Epithelial cell of proximal tubule (primary cell): ENCODE measurements at places on chromosomes 2 and 18. TPM values are rescaled to one million over a fixed set of nuclear protein-coding genes. Genes with fewer than 3 reads are reported as not detected.

Gene FABP1
- total RNA-seq, result not detected in 2 replicates

Gene UGT1A8
- total RNA-seq, result not detected in 2 replicates

Gene PSTPIP2
- total RNA-seq, result 7.2 and 11.0 TPM in 2 replicates

Gene VSNL1
- total RNA-seq, result not detected in 2 replicates

Gene HNMT
- 20.2 and 22.9 TPM in 2 replicates for total RNA-seq

Gene ECEL1
- total RNA-seq, result not detected in 2 replicates

Gene ACVR1C
- total RNA-seq, result 0.07 and 0.23 TPM in 2 replicates

Gene POTEJ
- total RNA-seq, result not detected in 2 replicates

Gene CCL20
- total RNA-seq, result 1.0 and 1.2 TPM in 2 replicates

Gene FAM117B
- total RNA-seq, result 3.8 and 7.1 TPM in 2 replicates

Gene KLHL41
- 0.07 TPM in 1 of 2 replicates, not detected in the other for total RNA-seq

Gene TMEM198
- 1.6 and 1.7 TPM in 2 replicates for total RNA-seq

Gene POMC
- total RNA-seq, result 0.75 and 4.5 TPM in 2 replicates

Gene HOXD9
- 9.8 and 11.5 TPM in 2 replicates for total RNA-seq

Gene IL36A
- total RNA-seq, result not detected in 2 replicates

Gene EPHA4
- 13.3 and 23.8 TPM in 2 replicates for total RNA-seq

Gene AGXT
- total RNA-seq, result not detected in 2 replicates

Gene ACTR1B
- 35.8 and 50.6 TPM in 2 replicates for total RNA-seq

Gene ITM2C
- 120 and 169 TPM in 2 replicates for total RNA-seq

Gene CFC1
- total RNA-seq, result not detected in 2 replicates

Gene SPEG
- total RNA-seq, result 4.6 and 28.3 TPM in 2 replicates

Gene RAMP1
- total RNA-seq, result 4.0 and 6.5 TPM in 2 replicates

Gene CSRNP3
- 1.0 and 1.6 TPM in 2 replicates for total RNA-seq

Gene FRZB
- 0.07 TPM in 1 of 2 replicates, not detected in the other for total RNA-seq

Gene GALNT14
- total RNA-seq, result 80.7 and 90.4 TPM in 2 replicates

Gene HRH4
- 0.12 TPM in 1 of 2 replicates, not detected in the other for total RNA-seq

Gene COBLL1
- total RNA-seq, result 28.8 and 33.0 TPM in 2 replicates

Gene TUBB8B
- total RNA-seq, result not detected in 2 replicates

Gene RAB6C
- 0.07 TPM in 1 of 2 replicates, not detected in the other for total RNA-seq

Gene CFC1B
- total RNA-seq, result not detected in 2 replicates

Gene NGEF
- 4.2 and 8.6 TPM in 2 replicates for total RNA-seq

Gene DCDC2C
- total RNA-seq, result not detected in 2 replicates

Gene ESPNL
- total RNA-seq, result 0.14 and 2.7 TPM in 2 replicates

Gene REG3G
- total RNA-seq, result not detected in 2 replicates

Gene EIF5B
- 20.8 and 26.6 TPM in 2 replicates for total RNA-seq

Gene WIPF1
- total RNA-seq, result 7.6 and 8.4 TPM in 2 replicates

Gene PJVK
- 0.58 and 0.65 TPM in 2 replicates for total RNA-seq

Gene PRKAG3
- not detected in 2 replicates for total RNA-seq

Gene MSGN1
- not detected in 2 replicates for total RNA-seq

Gene RMDN2
- 1.5 and 2.8 TPM in 2 replicates for total RNA-seq

Gene INHBB
- 0.23 and 0.87 TPM in 2 replicates for total RNA-seq

Gene DSG2
- 58.8 and 62.1 TPM in 2 replicates for total RNA-seq

Gene CLEC4F
- total RNA-seq, result not detected in 2 replicates

Gene UGT1A7
- 0.14 TPM in 1 of 2 replicates, not detected in the other for total RNA-seq

Gene STAT4
- total RNA-seq, result 0.72 and 1.6 TPM in 2 replicates
